ENCODE measurements at places on chromosomes 12 and 14. TPM values are rescaled to one million over a fixed set of nuclear protein-coding genes. Genes with fewer than 3 reads are reported as not detected.

TSPAN19 gene
- 0.41 TPM for total RNA-seq

RNF212B gene
- total RNA-seq, result not detected

PTPRB gene
- total RNA-seq, result 20.3 TPM

SLC15A5 gene
- not detected for total RNA-seq

MYH6 gene
- not detected for total RNA-seq

DNA sequence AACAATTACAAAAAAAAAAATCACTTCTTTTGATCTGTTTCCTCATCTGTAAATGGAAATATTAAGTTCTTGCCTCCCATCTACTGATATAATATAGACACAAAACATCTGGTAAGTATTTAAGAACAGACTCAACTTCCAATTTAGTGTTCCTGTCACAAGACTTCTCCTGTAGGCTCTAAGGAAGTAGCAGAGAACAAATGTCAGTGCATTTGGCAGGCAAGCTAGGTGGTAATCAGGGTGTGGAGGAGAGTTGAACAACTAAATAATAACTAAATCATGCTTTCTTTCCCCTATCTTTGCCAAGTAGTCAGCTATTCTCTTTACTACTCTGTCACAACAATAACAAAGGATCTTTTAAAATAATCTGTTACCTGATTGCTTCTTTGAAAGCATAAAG is 22.1 kb downstream of the BAZ1A start:
- no peak for DNase-seq

DNA sequence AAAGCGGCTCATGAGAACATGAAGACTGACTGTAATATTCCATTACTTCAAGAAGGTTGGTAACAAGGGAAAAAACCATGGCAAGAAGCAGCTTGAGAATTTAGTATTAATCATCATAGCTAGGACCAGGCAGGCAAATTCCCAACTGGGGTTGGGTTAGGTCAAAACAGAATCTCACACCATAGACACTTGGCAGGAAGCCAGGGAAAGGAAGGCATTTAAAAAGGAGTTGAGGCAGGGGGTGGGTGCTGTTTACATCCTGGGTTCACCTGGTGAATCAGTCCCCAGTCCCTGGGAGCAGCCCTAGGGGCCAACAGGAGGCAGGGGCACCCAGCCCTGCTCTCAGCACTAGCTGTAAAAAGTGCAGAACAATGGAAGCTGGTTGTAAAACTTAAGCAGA is 108.6 kb downstream of the EGLN3 start:
- DNase-seq, result no peak

DNA sequence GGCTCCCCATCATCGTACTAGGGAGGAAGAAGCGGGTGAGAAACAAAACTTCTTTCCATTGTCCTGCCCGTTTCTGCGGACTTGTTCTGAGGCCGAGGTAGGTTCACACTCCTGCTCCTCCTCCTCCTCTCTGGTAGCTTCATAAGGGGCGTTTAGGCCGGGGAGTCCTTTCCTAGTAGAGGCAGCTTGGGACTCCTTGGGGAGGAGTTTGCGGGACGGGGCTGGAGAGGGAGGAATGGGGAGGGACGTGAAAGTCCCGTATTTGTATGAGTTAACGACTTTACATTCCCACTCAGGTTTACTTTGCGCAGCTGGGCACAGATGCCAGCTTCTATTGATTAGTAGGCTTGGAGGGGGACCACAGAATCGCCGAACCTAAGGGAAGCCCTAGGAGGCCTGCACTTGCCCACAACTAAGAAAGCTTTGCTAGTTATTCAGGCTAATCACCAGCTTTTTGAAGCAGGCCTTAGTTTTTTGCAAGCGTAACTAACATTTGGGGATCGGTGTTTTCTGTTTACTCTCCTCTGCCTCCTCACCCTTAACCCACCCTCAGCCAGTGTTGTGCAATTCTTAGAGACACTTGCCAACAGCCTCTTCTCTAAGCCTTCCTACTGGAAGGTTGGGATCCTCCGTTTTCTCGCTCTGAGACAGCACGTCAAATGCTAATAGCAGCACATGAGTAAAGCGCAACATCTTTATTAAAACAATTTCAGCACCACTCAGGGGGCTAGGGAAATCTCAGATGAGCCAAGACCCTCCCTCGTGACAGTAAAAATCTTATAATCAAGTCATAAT is 499 bp downstream of the RNASE4 start:
- DNase-seq, result peak; percentile 68

All from prostate gland (tissue), 2 donors.